ENCODE measurements at places on chromosomes 16 and 17.

GRCh38 chr16:79372503-79373184 lies 227.9 kb downstream of the MAF start:
- no peak for DNase-seq

DNA sequence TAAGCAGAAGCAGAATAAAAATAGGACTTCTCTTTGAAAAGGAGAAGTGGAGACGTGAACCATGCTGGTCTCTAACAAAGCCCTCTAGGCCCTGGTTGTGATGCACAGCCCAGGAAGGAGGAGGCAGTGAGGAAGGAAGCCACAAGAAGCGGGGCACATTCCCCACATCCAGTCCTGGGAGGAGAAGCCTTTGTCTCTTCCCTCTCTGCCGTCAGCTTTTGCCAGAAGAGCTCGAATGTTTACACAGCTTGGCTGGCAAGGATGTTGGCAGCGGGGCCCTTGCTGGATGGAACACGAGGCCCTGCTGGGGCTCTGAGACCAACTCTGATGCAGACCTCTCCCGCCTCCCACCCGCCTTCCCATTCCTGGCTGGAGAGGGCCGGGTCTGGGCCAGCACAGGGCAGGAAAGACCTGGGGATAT lies 91.3 kb downstream of the MAF start:
- no peak for DNase-seq

GRCh38 chr17:7858522-7858810 lies 663 bp downstream of the CYB5D1 start:
- peak; percentile 70 for DNase-seq

DNA sequence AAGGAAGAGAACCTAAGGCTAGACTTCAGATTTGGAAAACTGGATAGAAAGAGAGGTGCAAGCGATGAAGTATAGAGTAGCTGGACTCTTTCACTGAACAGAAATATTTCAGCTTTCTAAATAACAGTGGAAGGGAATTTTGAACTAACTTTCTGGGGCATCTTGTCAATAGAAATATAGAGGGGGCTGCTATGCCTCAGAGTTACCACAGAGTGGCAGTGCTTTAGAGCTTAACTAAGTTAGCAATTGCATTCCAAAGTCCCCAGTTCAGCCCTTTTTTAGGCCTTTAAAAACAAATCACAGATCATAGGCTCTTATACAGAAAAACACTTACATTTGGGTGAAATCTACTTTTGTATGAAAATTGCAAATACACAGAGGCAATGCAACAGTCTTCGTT lies 154.2 kb upstream of the CDH8 start:
- no peak for DNase-seq

DNA sequence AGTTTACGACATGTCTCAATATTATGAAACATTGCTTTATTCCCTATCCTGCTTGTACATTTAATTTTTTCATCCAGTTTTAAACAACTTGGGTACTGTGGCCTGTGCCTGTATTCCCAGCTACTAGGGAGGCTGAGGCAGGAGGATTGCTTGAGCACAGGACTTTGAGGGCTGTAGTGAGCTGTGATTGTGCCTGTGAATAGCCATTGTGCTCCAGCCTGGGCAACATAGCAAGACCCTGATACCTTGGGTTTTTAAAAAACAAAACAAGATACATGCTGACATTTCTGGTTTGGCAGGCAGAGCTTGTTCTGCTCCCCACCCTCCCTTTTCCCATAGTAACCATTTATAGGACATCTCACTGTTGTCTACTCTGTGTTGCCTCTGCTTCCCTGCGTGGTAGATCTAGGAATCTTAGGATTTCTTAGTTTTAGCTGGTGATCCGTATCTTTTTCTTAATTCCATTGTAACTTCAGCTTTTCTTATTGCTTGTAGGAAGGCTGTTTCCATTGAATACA lies 35.6 kb downstream of the TENT4B start:
- DNase-seq, result no peak

GRCh38 chr16:67260426-67261063 lies 11.8 kb downstream of the SLC9A5 start:
- no peak for DNase-seq
